SK-N-SH treated with all-trans-retinoic acid at 6 μM for 48 hours (cell line): ENCODE measurements at places on chromosomes 4 and X.

- no peak for ATAC-seq
Measured at GRCh38 chr4:152357206-152357605, 178.7 kb downstream of the FBXW7 start.

DNA sequence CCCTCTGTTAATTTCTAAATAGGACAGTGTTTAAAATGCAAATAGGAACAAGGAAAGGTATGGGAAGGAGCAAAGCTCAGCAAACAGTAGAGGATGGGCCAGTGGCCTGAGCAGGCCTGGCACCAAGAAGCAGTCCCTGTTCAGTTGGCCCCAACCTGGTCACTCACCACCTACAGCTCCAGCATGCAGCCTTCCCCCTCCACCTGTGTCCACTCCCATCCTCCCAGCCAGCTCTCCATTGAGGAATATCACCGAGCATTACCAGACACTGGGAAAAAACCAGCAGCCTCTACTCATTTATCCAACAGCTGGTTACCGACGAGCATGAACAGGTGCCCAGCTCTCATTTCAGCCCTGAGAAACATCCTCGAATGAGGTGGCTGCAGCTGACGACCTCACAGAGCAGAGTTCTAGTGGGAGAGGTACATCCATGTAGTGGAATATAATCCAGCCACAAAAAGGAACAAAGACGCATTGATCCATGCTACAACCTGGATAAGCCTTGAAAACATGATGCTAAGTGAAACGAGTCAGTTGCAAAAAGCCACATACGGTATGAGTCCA lies 25.6 kb downstream of the CD99L2 start:
- no peak for ATAC-seq

GRCh38 chr4:86338989-86339388 lies 20.9 kb downstream of the MAPK10 start:
- ATAC-seq = peak; percentile 95

GRCh38 chrX:18894156-18894555 lies 89.8 kb downstream of the PHKA2 start:
- no peak for ATAC-seq

GRCh38 chrX:2766906-2767305 lies 15.1 kb downstream of the XG start:
- ATAC-seq = no peak
